NCI-H2029 treated with DMSO at 0.1 percent for 48 hours (cell line): ENCODE measurements at places on chromosomes 1 and 21.

DNA sequence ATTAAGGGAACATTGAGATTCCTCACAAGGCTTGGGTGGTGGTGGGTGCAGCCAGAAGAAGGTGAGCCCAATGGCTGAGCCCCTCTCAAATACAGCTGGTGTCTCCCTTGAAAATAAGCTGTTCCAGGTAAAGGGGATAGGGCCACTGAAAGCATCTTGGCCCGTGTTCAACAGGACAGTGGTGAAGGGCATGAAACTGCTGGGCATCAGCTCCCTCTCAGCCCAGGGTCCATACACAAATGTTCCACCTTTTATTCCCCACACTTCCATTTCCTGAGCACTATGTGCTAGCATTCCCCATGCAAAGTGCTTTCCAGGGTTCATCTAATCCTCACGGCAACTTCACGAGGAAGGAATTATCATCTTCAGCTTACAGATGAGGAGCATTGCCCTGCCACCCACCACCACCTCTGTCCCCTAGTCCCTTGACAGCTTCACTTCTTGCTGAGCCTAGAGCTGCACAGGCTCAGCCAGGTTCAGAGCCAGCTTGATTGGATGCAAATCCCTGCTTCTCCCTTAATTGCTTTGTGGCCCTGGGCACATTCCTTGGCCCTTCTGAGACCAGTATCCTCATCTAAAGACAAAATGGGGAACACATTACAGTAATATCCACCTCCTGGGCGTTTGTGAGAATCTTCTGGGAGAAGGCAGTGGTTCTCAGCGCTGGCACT lies 9.6 kb downstream of the TAGLN2 start:
- DNase-seq, result no peak

DNA sequence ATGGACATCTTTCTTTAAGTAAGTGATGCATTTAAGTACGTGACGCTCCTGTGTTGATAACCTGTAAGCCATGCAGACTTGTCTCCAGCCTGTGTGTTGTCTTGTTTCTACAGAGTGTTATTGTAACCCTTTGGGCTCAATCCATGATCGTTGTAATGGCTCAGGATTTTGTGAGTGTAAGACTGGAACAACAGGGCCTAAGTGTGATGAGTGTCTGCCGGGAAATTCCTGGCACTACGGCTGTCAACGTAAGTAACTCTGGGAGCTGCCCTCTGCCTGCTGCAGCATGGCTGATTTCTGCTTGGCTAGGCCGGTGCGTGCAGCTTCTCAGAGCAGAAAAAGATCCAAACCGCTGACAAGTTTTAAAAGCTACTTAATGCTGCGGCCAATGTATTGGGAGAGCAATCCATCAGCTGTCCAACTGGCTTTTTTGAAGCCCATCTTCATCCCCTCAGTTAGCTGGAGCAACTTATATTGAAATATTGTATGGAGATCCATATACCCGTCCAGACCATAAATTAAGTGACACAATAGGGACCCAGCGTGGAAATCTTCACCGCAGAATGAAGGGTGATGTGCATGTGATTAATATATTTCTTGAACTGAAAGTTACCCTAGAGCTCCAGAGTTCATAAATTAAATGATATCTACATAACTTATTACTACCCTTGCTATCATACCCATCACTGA lies 295.9 kb downstream of the NTNG1 start:
- DNase-seq, result no peak

DNA sequence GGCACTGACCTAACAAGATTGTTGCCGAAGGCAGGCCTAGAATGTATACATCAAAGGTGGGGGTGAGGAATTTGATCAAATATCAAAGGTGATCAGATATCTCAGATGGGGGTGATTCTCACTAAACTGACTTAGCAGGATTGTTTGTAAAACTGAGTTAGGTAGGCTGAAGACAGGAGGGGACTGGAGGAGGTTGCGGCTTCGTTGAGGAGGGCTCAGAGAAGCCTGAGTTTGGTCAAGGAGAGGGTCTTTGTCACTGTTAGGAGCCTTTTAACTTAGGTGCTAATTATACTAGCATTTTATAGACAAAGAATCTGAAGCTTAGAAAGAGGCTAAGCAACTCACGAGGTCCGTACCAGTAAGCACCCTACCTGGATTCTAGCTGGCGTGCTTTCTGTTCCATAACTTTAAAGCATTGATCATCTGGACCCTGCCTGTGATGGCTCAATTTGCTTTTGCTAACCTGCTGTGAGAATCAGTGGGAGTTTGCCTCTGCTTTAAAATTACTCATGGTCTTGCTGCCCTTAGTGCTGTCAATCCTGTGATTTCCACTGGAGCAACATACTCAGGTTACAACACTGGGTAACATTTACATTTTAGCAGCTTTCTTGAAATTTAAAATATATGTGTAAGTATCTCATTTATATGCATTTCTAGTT lies 49.8 kb downstream of the ITSN1 start:
- DNase-seq, result no peak

- no peak for DNase-seq
Observed at GRCh38 chr1:171597203-171597602, 24.8 kb upstream of the MYOCOS start.

DNA sequence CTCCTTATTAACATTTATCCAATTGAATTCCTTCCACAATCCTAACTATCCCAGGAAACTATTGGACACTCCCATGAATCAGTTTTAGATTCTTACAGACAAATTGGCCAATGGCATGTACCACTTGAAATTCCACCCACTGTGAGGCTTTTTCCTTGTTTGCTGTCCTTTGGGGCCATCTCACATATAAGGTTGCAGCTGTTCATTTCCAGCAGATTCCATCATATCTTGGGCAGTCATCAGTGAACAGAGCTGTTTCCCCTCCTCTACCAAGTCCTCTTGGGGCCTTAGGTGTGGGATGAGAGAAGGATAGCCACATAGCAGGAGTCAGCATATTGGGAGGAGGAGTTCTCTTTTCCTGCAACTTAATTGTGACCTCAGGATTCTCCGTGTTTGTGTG lies 109.1 kb downstream of the HHAT start:
- no peak for DNase-seq

- no peak for DNase-seq
Observed at GRCh38 chr1:85818371-85818770, 110.1 kb upstream of the ZNHIT6 start.

- DNase-seq, result no peak
Observed at GRCh38 chr1:179952186-179952585, 2.4 kb upstream of the CEP350 start.

DNA sequence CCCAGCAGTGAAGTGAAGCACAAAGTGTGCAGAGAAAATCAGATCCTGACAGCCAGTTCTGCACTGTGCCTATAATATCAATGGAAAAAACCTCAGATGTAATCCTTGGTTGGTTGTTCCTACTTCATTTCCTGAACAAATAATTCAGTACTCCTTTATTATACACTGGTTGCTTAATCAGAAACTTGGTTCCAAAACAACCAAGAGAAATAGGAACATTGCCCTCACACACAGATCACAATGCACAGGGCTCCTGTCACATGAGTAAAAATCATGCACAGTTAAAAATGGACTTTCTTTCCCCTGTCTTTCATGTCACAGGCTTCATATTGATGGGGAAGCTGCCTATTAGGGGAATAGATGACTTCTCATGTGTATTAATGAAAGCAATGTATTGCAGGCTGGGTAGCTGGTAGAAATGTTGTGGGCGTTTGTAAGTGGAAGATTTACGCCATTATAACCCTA lies 9.7 kb downstream of the DNASE2B start:
- no peak for DNase-seq
